ENCODE measurements at places on chromosomes 7 and 10. TPM values are rescaled to one million over a fixed set of nuclear protein-coding genes. Genes with fewer than 3 reads are reported as not detected.

LMOD2 gene
- total RNA-seq: not detected

ANLN gene
- total RNA-seq: 1.2 TPM

RPS24 gene
- 1,088 TPM for total RNA-seq

DDIT4 gene
- 292 TPM for total RNA-seq

TMEM213 gene
- 30.2 TPM for total RNA-seq

UNCX gene
- 2.0 TPM for total RNA-seq

AGAP6 gene
- total RNA-seq: 14.4 TPM

PARD3 gene
- total RNA-seq: 47.5 TPM

ASZ1 gene
- total RNA-seq: not detected

GLCCI1 gene
- total RNA-seq: 25.2 TPM

ASIC3 gene
- 1.9 TPM for total RNA-seq

MLLT10 gene
- total RNA-seq: 54.2 TPM

ACTA2 gene
- total RNA-seq: 471 TPM

CPED1 gene
- total RNA-seq: 16.9 TPM

HGF gene
- 23.8 TPM for total RNA-seq

FAM25C gene
- not detected for total RNA-seq

RBP3 gene
- total RNA-seq: not detected

SPDYE2B gene
- not detected for total RNA-seq

OR2A12 gene
- total RNA-seq: not detected

NEUROG3 gene
- total RNA-seq: not detected

TSPAN13 gene
- total RNA-seq: 23.8 TPM

CXCL12 gene
- total RNA-seq: 99.5 TPM

CPXM2 gene
- total RNA-seq: 18.1 TPM

HOXA5 gene
- 38.0 TPM for total RNA-seq

MNX1 gene
- 1.1 TPM for total RNA-seq

EPHA1 gene
- 22.3 TPM for total RNA-seq

VSTM4 gene
- total RNA-seq: 8.5 TPM

SLC13A1 gene
- 10.1 TPM for total RNA-seq

ELAPOR2 gene
- 9.0 TPM for total RNA-seq

MSMB gene
- total RNA-seq: not detected

EN2 gene
- 0.13 TPM for total RNA-seq

PRPS1L1 gene
- total RNA-seq: not detected

RBM20 gene
- total RNA-seq: 2.1 TPM

SFMBT2 gene
- total RNA-seq: 15.3 TPM

WAC gene
- 107 TPM for total RNA-seq

AKR1C1 gene
- 61.7 TPM for total RNA-seq

PTPRE gene
- 25.7 TPM for total RNA-seq

ASL gene
- total RNA-seq: 57.2 TPM

SLC26A4 gene
- total RNA-seq: 2.5 TPM

FKBP6 gene
- 0.13 TPM for total RNA-seq

SH2D4B gene
- total RNA-seq: 0.09 TPM

UNC5B gene
- total RNA-seq: 22.6 TPM

C7orf57 gene
- 0.63 TPM for total RNA-seq

AMPH gene
- total RNA-seq: 1.2 TPM

Data from kidney (tissue), 22 donors.